ENCODE measurements at places on chromosomes 1 and 21.
A peak's percentile ranks its signal among the peaks of the same experiment; 100 is the strongest.

DNA sequence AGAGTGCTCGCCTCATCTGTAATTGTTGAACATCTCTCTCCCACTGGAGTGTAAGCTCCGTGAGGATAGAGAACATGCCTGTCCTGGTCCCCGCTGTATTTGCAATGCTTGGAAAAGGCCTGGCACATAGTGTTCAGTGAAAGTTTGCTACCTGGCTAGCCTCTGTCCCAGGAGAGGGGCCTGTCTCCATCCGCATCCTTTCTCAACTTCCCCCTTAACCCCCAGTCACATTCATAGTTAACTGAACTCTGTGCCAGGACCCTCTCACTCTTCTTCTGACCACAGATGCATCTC is 15.2 kb downstream of the SPOCD1 start:
- no peak for DNase-seq

DNA sequence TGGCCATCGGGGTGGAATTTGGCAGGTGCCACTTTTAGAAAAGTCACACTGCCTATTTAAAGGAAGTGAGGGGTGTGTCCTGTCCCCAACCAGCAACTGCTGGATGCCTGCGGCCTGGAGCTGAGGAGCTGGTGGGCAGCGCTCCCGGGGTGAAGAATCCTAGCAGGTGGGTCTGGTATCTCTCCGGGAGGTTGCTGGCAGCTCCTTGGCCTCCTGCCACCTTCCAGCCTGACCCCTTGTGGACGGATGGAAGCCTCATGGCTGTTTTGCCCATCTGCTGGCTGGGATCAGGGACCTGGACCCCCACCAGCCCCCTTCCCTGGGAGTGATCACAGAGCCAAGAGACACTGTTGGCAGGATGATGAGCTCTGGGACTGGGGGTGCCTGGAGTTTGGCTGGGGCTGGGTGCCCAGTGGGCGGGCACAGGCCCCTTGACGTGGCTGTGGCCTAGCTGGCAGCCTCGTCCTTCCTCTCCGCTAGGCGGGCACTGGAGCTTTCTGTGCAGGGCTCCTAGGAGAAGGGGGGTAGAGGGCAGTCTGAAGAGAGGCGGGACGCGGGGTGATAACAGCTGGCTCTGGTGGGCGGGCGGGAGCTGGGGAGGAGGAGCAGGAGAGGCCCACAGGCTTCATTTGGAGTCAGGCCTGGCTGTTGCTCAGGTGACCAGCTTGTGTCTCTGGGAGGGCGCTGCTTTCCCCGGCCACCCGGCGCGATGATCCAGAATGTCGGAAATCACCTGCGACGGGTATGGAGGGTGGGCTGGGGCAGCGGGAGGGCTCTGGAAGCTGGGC is at the start of gene ACOT11:
Gene ACOT11, plus strand, starts transcription at position 628 of the 788 bp plus-strand sequence. Its CDS starts 82 bp downstream, at position 710.
- peak; percentile 61 for DNase-seq

GRCh38 chr21:42363312-42363711 is 3.0 kb downstream of the TFF1 start:
- DNase-seq = no peak

GRCh38 chr1:41766041-41766440 is 152.7 kb downstream of the HIVEP3 start:
- DNase-seq = no peak

GRCh38 chr1:201603613-201604232 is 64.8 kb downstream of the NAV1 start:
- no peak for DNase-seq

DNA sequence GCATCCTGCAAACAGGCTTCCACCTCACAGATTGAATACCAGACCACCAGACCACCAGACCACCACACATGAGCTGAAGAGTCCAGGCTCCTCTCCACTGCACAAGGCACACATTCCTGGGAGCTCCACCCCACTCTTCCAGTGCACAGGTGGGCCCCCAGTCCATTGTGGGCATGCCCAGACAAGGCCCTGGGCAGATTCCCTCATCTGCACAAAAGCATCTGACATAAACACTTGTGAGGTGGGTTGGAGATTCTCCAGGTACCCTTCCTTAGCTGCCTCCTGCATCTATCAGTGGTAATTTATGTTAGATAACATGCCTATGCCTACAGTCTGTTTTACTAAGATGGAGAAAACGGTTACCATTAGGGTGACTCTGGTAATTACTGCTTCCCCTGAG is 11.6 kb upstream of the CTBS start:
- no peak for DNase-seq

DNA sequence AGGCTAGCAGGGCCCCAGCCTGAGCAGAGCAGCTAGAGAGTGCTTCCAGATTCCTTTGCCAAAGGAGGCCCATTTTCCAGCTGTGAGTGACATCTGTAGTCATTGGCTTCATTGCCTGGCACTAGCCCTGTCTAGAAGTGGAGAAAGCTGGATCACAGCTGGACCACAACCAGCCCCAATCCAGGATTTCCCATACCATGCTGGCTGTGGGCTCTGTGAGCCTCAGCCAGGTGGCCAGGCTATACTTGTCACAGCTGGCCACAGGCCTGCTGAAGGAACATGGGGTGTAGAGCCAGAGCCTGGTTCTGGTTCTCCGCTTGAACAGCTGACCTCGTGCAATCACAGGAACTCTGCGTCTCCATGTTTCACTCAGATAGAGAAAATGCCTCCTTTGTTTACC is 36.6 kb downstream of the RIMKLA start:
- no peak for DNase-seq

GRCh38 chr1:74623716-74624115 is 49.9 kb downstream of the ERICH3 start:
- no peak for DNase-seq

DNA sequence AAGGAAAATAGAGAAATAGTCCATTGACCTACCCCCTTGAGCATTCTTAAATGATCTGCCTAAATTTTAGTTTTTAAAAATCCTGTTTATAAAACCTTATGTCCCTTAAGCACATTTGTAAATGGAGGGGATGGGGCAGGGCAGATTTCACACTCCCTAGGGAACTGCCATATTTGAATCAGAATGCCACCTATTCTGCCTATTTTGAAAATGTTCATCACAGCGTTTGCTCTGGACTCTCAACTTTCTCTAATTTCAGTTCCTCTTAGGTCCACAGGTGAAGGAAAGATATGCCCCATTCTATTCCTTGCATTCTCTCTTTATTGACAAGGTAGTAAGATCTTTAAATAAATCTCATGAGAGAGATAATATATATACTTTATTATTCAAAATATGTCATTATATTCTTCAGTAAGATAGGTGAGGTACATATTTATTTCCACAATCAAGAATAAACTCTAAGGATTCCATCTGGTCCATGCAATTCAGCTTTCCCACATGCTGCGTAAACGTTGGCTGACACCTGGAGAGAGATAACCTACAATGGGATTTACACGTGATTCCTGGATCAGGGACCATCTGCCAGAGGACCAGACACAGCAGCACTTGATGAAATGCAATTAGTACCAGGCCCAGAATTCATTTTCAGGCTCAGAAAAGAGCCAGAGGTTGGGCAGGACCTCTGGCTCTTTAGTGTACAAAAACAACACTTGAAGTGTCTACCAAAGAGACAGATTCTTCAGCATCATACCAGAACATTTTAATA is 1.2 kb upstream of the LPGAT1 start:
- peak; percentile 51 for DNase-seq

DNA sequence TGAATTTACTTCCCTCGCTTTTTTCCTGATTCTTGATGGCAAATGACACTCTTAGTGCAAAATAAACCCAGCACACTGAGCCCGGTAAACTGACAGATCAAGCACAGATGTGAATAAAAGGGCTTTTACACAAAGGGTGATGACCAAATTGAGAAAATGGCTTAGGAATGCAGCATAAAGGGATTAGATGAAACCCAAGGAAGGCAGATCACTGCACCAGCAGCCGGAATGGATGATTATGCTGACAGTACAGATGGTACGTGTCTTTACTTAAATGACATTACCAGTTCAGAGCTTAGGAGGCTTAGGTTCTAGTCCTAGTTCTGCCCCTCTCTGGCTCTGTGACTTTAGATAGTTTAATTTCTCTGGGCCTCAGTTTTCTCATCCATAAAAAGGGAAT is 12.0 kb downstream of the PKP1 start:
- DNase-seq = no peak

GRCh38 chr21:40623528-40623927 is 223.4 kb downstream of the DSCAM start:
- no peak for DNase-seq

DNA sequence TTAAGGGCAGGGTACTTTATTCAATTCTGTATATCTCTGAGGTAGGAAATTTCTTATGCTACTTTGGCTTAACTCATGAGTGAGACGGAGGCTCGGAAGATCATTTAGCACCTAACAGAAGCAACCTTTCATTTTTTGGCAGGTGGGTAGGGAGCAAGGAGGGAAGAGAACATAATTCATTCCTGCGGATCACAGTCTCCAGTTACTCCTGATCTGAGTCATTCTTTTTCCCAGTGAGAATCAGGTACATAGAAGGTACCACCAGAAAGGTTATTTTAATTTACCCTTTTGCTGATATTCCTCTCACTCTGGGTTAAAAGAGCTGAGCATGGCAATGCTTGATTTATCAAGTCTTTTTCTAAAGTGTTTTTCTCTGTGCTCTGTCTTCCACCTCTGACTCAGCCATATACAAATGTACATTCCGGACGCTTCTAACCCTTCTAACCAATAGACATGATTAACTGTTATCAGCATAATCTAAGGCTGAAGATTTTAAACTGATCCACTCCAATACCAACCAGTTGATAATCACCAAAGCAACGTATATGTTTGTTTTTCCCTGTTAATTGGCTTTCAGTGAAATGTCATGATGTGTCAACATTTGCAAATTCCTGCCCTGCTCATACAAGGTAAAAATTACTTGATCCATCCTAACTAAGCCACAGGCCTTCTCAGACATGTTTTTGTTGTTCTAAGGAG is 271.7 kb downstream of the DUSP10 start:
- DNase-seq = no peak

Measured in RPMI8226 (cell line).